Hematopoietic multipotent progenitor cell treated with erythropoietin and hydrocortisone succinate and interleukin-3 and kit ligand, for 8 days (in vitro differentiated cells): ENCODE measurements at places on chromosomes 4 and X.

DNA sequence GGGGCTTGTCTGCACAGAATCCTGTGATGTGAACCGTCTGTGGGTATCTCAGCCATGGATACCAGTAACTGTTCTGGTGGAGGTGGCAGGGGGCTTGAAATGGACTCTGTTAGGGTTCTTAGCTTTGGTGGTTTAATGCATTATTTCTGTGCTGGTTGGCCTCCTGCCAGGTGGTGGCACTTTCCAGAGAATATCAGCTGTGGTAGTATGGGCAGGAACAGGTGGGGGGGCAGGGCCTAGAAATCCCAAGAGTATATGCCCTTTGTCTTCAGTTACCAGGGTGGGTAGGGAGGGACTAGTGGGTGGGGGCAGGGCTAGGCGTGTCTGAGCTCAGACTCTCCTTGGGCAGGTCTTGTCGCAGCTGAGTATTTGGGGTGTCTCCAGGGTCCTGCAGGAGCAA is 106.7 kb downstream of the KIT start:
- DNase-seq = no peak

- DNase-seq = no peak
Observed at GRCh38 chr4:65968831-65969558, 298.7 kb upstream of the EPHA5 start.

GRCh38 chr4:75513526-75514130 is 575 bp downstream of the RCHY1 start:
- DNase-seq = no peak

GRCh38 chrX:134374294-134374693 is 85.7 kb upstream of the HPRT1 start:
- peak; percentile 12 for DNase-seq

DNA sequence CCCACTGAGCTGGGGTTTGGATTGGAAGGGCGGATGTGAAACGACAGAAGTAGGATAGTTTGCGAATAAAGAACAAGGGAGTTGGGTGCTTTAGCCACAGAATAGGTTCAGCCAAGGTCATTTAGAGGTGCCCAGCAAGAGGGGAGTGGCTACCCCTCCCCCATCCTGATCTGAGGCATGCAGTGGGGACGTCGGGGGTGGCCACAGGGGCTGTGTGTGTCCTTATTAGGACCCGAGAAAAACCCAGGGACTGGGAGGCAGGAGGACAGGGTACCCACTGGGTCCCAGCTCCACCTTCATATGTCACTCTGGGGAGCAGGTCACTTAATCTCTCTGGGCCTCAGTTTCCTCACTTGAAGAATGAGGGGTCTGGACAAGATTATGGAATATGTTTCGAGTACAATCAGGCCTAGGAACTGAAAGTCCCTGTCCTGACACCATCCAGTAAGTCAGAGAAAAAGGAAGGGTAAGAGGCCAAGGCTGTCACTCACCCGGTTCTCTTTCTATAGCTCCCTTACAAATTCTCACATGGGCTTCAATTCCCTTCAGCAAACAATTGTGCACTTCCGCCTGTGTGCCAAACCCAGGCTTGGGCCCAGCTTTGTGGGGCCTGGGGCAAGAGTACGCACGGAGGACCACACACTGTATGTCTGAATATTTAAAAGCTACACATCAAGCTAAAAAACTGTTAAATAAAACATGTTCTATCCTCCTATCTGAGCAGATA is 4.2 kb upstream of the NYX start:
- no peak for DNase-seq

DNA sequence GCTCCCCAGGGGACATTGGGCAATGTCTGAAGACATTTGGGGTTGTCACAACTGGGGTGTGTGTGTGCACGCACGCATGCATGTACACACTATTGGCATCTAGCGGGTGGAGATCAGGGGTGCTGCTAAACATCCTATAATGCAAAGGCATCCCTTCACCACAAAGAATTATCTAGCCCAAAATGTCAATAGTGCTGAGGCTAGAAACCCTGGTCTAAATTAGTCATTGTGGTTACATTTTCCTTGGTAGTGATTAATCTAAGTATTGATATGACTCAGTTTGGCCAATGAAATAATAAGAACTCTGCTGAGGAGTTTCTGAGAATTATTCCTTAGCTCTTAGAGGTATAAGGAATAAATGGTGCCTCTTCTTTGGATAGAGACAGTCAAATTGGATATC is 200.2 kb downstream of the CLCN4 start:
- no peak for DNase-seq

GRCh38 chrX:41688156-41688555 is 617 bp upstream of the GPR34 start:
- no peak for DNase-seq

DNA sequence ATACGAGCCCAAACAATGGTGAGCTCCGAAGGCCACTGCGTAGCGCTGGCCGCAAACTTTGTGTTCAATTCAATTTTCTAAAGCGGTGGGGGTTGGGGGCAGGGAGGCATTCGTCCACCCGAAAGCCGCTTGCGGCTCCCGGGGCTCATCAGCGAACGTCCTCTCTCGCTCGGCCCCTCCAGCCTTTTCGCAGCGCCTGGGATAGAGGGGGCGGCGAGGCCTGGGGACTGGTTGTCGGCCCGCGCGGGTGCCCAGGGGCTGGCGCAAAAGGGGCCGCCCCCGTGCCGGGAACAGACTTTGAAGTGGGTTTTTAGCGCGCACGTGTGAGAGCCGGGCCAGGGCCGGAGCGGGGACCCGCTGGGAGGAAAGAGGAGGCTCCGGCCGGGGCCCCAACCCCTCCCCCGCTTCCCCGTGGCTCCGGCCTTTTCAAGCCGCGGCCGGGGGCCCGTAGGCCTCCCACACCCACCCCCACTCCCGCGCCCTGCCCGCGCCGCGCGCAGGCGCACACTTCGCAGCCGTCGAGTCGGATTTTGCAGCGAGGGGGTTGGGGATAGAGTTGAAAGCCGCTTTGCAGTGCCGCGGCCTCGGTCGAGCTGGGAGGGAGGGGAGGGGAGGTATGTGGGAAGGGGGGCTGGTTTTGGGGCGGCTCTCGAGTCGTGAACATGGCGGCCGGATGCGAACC is 8.3 kb downstream of the ZIC3 start:
- DNase-seq = no peak

- no peak for DNase-seq
Observed at GRCh38 chr4:56861360-56861759, 39.9 kb upstream of the SPINK2 start.

GRCh38 chr4:82429728-82430192 is 502 bp downstream of the HNRNPDL start:
- DNase-seq = no peak

- no peak for DNase-seq
Observed at GRCh38 chr4:8180310-8181093, 18.6 kb upstream of the SH3TC1 start.

DNA sequence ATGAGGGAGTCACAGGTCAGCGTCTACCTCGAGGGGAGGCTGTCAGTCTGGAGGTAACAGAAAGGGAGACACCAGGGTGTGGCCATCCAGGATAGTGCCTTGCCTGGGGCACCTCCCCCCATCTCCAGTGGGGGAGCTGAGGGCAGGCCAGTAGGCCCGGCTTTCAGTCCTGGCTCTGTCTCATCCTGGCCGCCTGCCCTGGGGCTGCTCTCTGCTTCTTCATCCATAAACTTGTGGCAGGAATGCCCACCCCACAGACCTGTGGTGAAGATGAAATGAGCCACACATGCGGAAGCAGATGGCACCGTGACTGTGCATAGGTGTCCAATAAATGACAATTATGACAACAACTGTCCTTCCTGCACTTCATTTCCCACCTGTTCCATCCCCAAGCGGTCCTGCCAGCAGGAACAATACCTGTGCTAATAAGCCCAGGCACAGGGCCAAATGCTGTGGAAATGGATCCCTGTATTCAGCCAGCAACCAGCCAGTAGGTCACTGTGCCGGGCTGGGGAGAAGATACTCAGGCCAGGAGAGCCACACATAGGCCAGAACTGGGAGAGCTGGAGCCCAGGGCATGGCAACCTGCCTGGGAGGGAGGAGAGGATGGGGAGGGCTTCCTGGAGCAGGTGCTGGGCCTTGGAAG is 30.2 kb downstream of the TRO start:
- no peak for DNase-seq

- DNase-seq = no peak
Observed at GRCh38 chr4:42953321-42953720, 60.8 kb downstream of the GRXCR1 start.

DNA sequence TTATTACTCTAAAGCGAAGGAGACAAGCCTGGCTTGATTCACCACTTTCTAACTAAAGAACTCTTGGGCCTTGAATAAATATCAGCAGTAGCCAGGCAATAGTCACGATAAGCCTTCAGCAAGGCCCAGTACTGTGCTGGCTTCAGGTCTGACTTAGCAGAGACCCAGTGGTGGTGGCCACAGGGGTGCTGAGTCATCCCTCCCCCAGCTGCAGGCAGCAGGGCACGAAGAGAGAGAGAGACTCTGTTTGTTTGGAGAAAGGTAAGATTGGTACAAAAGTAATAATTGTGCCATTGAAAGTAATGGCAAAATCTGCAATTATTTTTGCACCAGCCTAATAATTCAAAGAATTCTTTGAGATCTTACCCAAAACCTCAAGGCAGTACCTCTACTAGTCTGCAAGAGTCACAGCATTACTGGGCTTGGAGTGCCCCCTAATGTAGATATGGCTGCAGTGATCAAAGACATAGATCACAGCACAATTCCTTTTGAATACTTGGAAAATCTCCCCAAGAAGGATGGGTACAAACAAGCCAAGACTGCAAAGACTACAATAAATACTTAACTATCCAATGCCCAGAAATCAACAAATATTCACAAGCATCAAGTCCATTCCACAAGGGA is 159.5 kb upstream of the USP38 start:
- peak; percentile 75 for DNase-seq

- no peak for DNase-seq
Observed at GRCh38 chrX:74408304-74408703, 13.0 kb upstream of the SLC16A2 start.

- DNase-seq = no peak
Observed at GRCh38 chrX:11739776-11740175, 18.3 kb upstream of the MSL3 start.

DNA sequence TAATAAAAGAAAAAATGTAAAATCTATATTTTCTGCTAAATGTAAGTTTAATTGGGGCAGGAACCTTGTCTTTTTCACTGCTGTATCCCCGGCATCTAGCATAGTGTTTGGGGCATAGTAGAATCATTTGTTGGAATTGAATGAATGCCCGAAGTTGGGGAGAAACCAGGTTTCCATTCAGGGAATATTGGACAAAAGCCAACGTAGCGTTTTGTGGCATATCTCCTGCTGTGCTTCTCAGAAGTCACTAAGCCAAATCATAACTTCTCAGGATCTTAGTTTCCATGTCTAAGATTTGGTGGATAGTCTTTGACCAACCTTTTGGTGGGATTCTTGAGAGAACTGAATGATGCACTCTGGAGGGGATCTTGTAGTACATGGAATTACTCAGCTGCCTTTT is 42.0 kb upstream of the PGRMC2 start:
- DNase-seq = no peak

DNA sequence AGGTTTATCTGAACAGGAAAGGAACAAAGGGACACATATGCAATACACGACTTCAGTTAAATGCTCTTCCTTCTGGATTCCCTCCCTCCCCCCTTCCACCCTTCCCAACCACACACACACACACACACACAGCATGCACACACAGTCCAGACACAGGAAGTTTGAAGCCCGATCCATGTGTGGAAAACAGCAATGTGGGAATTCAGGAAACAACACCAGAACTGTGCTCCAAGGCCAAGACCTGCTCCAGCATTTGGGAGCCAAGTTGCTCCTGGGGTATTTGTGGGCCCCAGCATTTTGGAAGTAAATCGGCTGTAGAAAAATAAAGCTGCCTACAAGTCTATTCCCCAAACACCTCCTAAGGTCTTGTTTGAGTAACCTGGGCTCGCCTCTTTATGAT is 5.6 kb upstream of the AMOT start:
- no peak for DNase-seq

- DNase-seq = peak; percentile 7
Observed at GRCh38 chrX:57573754-57574153, 18.1 kb upstream of the ZXDB start.

DNA sequence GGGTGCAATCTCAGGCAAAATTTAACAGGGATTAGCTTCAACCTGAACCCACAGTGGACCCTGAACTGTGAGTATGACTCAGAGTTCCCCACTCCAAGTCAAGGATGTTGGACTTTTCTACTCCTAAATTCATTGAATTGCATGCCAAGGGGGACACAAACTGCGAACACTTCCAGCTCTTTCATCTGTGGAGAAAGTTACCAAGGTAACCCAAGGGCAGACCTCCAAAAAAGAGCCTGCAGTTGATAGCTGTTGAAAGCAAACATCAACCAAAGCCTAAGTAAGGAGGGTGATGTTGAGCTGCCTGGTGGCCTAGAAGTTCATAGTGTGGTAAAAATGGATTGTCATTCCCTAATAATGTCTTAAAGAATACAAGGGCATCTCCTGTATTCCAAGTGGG is 1242.9 kb downstream of the C4orf33 start:
- no peak for DNase-seq

DNA sequence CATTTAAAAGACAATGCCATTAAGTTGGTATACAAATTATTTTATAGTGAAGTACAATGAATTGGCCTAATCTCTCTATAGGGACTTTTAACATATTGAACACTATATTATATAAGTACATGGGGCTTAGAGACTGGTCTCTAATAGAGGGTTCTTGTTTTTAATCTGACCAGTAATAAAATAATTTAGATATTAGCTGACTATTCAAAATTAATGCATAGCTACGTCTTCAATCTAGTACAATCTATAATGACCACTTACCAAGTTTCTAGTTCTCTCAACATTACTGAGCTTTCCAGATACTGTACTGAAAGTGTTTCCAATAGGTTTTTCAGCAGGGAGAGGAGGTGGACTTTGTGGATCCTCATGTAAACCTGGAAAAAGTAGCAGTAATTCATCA is 59.6 kb downstream of the RPS3A start:
- no peak for DNase-seq

- no peak for DNase-seq
Observed at GRCh38 chr4:174520660-174521059, 1.6 kb downstream of the HPGD start.

GRCh38 chrX:11474021-11474420 is 180.8 kb downstream of the AMELX start:
- no peak for DNase-seq

- DNase-seq = no peak
Observed at GRCh38 chr4:134326866-134327265, 125.3 kb upstream of the PABPC4L start.

GRCh38 chr4:157151711-157152110 is 68.8 kb upstream of the GRIA2 start:
- no peak for DNase-seq
